ENCODE measurements at places on chromosomes 3 and 15.

- DNase-seq: no peak
Measured at GRCh38 chr3:196063456-196063855, 18.4 kb downstream of the TFRC start.

DNA sequence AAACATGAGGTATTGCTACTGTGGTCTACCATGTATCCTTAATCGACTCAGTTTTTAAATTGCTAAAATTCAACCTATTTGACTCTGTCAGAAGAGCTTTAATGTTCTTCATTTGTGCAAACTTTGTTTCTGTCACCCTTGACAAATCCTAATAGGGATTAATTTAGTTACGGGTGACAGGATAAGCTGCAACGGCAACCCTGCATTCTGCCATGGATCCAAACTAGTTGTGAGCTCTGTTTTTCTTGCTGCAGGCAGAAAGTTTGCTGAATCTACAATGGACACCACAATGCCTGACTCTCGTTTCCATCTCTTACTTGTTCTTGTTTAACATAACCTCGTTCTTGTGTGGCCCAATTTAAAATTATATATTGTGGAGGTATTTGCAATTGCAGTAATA is 352.3 kb downstream of the ROBO2 start:
- no peak for DNase-seq

- no peak for DNase-seq
Measured at GRCh38 chr3:72345980-72346379, 502.3 kb downstream of the SHQ1 start.

- no peak for DNase-seq
Measured at GRCh38 chr15:31272558-31273257, 53.9 kb upstream of the KLF13 start.

DNA sequence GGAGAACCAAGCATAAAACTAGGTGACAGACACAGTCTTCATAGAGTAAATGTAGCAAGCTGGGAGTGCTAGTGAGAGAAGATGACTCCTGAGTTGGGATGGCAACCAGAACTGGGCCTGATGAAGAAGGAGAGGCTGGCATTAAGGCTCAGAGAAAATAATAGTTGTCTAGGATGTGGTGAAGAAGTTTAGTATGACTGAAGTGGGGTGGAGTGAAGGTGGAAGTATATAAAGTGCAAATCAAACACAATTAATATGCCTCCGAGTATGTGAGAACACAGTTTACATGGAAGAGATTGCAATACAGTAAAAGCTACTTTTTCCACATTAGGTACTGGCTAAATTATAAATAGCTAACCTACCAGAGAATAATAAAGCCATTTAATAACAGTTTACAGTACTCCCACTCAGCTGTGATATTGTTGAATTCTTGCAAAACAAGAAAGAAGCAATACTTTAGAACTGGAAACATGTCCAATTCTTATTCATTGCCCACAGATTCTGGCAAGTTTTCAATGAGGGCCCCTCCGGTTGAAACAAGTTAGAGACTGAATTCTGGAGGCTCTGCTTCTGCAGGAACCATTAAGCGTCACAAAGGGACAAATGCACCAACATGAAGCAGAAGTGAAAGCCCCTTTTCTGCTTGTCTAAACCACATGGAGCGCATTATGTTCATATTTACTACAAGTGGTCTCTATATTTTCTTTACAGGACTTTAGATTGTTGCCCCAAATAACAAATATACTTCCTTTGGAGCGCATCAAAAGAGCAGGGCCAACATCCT is 243.7 kb downstream of the SLC9A9 start:
- DNase-seq: no peak

DNA sequence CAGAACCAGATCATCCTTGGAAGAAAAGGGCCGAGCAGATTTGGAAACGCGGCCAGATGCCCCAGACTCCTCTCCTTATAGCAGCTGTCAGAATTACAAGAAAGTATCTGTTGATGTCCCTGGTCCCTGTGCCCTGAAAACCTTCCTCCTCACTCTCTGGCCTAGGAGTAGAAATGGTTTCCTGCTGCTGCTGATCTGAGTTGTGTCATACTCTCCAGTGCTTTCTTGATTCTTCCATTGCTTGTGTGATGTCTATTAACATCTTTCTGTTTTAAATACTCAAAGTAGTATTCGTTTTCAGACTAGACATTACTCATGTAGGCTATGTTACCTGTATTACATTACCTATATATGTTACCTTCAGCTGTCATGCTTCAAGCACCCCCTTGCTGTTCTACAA is 26.8 kb upstream of the HERC1 start:
- DNase-seq: no peak

- DNase-seq: no peak
Measured at GRCh38 chr3:138846262-138846791, 11.6 kb upstream of the PIK3CB start.

- DNase-seq: peak; percentile 27
Measured at GRCh38 chr3:130850044-130850797, 43.7 kb upstream of the ATP2C1 start.

- no peak for DNase-seq
Measured at GRCh38 chr3:169137943-169138342, 525.6 kb downstream of the MECOM start.

DNA sequence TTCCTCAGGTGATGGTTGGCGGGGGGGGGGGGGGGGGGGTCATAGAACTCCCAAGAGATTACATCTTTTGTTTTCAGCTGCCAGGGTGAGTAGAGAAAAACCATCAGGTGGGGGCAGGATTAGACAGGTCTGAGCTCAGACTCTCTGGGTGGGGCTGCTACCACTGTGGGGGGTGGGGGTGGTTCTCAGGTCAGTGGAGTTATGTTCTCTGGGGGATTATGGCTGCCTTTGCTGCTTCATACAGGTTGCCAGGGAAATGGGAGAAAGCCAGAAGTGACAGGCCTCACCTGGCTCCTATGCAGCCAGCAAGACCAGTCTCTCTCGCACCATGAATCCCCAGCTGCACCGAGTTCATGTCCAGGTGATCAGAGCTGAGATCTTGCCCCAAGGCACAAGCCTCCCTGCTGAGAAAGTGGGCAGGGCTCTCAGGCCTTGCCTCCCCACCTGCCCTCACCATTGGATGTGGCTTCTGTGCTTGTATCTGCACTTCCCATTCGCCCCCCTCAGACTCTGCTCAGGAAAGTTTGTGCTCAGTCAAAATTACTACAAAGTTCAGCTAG is 828.1 kb downstream of the MCTP2 start:
- DNase-seq: no peak

DNA sequence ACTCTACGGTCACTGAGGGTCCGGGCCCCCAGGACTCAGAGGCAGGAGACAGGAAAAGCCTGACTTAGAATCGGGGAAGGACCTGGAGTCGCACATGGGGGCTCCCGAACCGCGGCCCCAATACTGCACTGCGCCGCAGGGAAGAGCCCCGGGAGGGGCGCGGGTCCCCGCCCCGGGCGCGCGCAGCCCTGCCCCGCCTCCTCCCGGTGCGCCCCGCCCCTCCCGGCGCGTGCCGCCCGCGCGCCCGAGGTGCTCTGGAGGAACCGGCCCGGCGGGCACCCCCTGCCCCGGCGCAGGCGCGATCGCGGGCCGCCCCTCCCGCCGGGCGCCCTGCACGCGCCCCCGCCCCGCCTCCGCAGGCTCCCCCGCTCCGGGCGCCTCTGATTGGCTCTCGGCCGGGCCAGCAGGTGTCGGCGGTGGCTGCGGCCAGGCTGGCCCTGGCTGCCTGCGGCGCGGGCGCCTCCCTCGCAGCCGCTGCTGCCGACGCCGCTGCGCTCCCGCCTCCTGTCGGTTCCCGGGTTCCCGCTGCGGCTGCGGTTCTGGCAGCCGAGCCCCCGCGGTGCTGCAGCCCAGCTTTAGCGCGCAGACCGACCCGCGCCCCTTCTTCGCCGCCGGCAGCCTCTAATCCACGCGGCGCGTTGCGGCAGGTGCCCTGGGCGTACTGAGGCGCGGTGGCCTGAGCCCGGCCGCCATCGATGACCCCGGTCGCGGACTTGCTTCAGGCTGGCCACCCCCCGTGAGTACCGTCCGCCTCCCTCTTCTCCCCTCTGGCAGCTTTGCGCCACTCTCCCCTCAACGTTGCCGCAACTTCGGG is at the start of gene MYRIP:
TSS of gene MYRIP (plus strand) at position 429 of the 814 bp plus-strand sequence. CDS start 91,208 bp downstream, outside the sequence.
- DNase-seq: no peak

DNA sequence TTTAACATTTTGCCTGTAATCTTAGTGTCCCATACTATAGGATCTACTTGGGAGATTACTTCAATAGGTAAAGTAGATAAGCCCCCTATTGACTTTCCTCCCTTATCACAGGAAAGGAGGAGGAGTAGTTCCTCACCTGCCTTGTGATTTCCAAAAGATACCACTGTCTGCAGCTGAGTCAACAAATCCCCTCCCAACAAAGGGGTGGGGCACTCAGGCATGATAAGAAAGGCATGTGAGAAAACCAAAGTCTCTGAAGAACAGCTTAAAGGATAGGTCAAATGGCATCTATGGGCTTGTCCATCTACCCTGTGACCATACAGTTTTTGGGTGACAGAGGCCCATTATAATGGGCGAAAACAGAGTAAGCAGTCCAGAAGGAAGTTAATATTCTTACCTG is 71.3 kb upstream of the WNT7A start:
- DNase-seq: no peak

GRCh38 chr3:143137435-143138036 is 18.0 kb downstream of the CHST2 start:
- no peak for DNase-seq

DNA sequence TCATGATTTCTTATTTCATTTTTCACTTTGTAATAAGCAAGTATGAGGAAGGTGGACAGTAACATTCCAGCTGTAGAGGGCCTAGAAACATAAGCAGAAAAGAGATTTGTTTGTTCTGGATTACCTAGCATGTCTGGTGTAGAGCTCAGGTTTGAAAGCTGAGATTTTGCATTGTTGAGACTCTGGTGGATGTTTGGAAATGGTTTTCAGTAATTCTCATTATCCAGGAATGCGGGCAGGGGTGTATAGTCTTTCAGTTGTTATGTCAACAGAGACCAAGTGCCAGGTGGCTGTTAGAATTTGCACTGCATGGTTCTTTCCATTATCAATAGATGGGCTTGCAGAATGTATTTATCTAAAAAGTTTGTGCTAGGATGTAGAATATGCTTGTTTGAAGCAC is 10.9 kb downstream of the GPD1L start:
- DNase-seq: no peak

DNA sequence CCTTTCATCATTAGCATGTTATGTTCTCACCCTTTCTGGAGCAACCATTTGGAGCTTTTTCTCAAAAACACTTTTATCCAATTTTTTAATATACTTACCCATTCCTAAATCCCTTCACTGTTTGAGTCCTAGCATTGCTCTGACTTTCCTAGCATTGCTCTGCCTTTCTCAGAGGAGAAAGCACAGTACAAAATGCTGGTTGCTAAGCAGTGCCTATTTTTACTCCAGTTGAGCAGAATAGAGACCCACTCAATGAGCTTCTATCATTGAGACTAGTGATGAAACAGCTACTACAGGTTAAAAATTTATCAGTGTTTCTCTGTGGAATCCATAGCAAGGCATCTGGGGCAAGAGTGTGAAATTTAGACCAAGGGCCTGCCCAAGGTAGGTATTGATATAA is 21.8 kb upstream of the IL1RAP start:
- DNase-seq: no peak

DNA sequence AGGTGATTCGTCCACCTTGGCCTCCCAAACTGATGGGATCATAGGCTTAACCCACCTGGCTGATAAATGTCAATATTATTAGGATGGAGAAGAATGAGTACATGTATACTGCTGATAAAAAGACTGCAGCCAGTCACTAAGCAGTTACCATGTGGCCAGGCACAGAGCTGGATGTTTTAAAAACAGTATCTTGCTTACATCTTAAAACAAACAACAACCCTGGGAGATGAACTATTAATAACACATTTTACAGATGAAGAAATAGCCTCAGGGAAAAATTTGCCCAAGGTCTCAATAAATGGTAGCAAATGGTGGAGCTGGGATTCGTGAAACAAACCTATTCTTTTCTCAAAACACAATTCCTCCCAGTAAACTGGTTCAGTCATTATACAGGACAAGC is 18.1 kb downstream of the IL17RD start:
- no peak for DNase-seq

GRCh38 chr3:9765865-9766264 is 3.9 kb downstream of the CAMK1 start:
- DNase-seq: no peak

- peak; percentile 67 for DNase-seq
Measured at GRCh38 chr15:90201130-90201943, at the start of gene SEMA4B. Gene SEMA4B (plus strand): TSS chr15:90201330. CDS start chr15:90201579, 249 bp downstream.

- no peak for DNase-seq
Measured at GRCh38 chr3:3127432-3128010, 781 bp downstream of the TRNT1 start.

GRCh38 chr3:13878281-13879101 is 1.4 kb downstream of the WNT7A start:
- no peak for DNase-seq

DNA sequence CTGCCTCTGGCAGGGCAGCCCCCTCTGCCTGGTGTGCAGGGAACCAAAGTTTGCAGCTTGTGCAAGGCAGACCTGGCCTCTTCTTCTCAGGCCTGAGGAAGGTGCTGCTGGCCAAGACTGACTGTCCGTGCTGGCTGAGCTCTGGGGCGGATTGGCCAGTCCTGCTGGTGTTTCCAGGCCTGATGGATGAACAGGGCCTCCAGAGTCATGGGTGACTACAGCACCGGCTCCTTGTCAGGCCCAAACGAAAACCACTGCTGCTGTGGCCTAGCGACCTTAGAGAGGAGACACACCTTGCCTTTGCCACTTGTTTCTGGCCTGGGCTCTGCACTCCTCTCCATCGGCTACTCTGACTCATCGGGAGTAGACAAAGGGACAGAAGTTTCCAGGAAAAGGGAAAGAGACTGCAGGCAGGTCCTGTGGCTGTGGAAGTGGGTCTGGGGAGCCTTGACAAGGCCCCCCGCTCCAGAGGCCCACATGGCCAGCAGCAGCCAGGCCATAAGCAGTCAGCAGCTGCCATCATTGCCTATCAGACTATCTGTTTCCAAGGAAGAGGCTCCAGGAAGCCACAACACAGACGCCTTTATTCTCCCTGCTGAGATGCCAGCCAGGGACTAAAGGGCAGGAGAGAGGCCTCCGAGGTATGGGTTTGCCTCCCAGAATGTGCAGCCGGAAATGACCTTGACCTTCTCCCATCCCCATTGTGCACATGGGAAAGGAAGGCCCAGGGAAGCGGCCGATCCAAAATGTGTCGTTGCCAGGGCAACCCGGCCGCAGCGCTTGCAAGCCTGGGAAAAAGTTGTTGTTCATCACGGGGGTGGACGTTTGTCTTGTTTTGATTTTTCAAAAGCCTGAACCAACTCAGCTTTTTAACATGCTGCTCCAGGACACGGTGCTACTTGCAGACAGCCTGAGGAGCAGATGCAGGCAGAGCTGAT is 160.5 kb downstream of the CHSY1 start:
- DNase-seq: no peak

DNA sequence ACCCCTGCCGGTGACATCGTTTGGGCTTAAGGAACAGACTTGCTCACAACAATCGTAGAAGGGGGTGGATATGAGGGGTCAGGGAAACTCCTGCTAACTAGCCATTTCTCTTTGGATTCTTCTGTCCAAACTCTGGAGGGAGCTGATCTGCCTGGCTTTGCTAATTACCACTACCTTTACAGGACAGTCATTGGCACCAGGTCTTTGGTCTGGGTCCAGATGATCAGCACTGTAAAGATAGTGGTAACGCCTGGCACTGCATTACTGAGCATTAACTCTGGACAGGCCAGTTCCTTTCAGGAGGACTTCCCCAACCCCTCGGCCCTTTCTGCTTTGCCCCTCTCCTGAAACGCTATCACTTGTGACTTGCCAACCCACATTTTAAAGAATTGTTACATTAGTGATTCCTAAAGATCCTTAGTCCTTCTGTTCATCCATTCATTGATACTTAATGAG is 788 bp downstream of the UQCC5 start:
- DNase-seq: no peak

All from T-helper 22 cell (primary cell).